ENCODE measurements at places on chromosomes 5 and 9. TPM values are rescaled to one million over a fixed set of nuclear protein-coding genes. Genes with fewer than 3 reads are reported as not detected.

PCDHGA11 gene
- 2.6 TPM for total RNA-seq

DNA sequence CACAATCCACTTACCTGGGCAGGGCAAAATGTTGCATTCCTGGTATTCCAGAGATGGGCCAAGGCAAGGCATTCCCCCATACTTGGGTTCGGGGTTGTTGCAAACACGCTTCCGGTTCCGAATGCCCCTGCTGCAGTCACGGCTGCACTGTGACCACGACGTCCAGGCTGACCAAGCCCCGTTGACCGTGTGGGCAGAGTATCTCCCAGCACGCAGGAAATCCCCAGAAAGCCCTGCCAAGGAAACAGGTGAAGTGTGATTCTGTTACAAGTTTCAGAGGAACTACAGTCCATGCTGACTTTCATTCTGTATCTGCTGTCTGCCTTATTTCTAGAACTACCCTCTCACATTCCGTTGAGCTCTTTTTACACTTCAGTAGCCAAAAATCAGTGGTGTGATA is 483.0 kb downstream of the SEMA5A start:
- H3K4me1 ChIP-seq: no peaks in the 10 kb centered on the region
- no peaks in the 10 kb centered on the region for H3K36me3 ChIP-seq
- H3K27me3 ChIP-seq: no peaks in the 10 kb centered on the region

ACSL6 gene
- total RNA-seq: 7.8 TPM

- H3K4me3 ChIP-seq: no peak overlapping the region
- no peaks in the 10 kb centered on the region for H3K27me3 ChIP-seq
- no peaks in the 10 kb centered on the region for H3K4me1 ChIP-seq
- no peak overlapping the region for H3K27ac ChIP-seq
- DNase-seq: no peak
These were observed 24.8 kb upstream of the LOX start for GRCh38 chr5:122102825-122103224.

DNA sequence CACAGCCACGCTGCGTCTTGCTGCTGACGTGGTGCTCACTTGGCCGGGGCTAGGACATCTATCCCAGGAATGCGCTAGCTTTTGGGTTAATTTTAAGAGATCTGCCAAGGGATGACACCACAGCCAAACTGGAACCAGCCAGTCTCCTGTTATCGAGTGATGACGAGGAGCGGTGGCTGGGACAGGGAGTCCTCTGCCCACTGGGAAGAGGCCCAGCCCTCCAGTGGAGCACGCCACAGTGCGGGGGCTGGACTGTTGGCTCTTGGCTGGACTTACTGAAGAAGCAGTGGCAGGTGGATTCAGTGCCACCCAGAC is 55.1 kb upstream of the PHYKPL start:
- no peak overlapping the region for H3K4me3 ChIP-seq
- DNase-seq: no peak
- H3K27ac ChIP-seq: no peak overlapping the region
